A549 treated with Hydrocortisone at 1 μM for 4 hours (cell line): ENCODE measurements at places on chromosomes 16 and 17. TPM values are rescaled to one million over a fixed set of nuclear protein-coding genes. Genes with fewer than 3 reads are reported as not detected.

Gene ASPHD1
- total RNA-seq: 15.8 to 26.9 TPM (median 23.3 TPM) in 5 replicates

Gene COG8
- 21.7 to 27.8 TPM (median 25.6 TPM) in 5 replicates for total RNA-seq

Gene RTN4RL1
- 12.8 to 15.8 TPM (median 15.2 TPM) in 5 replicates for total RNA-seq

Gene FBXW10
- 0.92 to 1.3 TPM (median 1.3 TPM) in 5 replicates for total RNA-seq

Gene NOG
- total RNA-seq: 0.58 to 1.1 TPM (median 0.91 TPM) in 5 replicates

Gene ALOXE3
- total RNA-seq: 6.3 to 10.0 TPM (median 6.4 TPM) in 5 replicates

Gene TEKT3
- 0.14 TPM in 1 of 5 replicates, not detected in the others for total RNA-seq

Gene PPP1R27
- 0.15 to 0.39 TPM (median 0.22 TPM) in 4 of 5 replicates, not detected in the other for total RNA-seq

Gene TMIGD1
- total RNA-seq: not detected in 5 replicates

Gene HOXB7
- total RNA-seq: 28.6 to 32.1 TPM (median 31.4 TPM) in 5 replicates

Gene HS3ST3B1
- 0.93 to 1.2 TPM (median 1.2 TPM) in 5 replicates for total RNA-seq

Gene LDAF1
- total RNA-seq: 17.2 to 27.2 TPM (median 18.2 TPM) in 5 replicates

Gene TSPAN10
- total RNA-seq: 4.4 to 5.6 TPM (median 4.8 TPM) in 5 replicates

Gene TMEM106A
- 0.76 to 1.5 TPM (median 1.1 TPM) in 5 replicates for total RNA-seq

Gene CCDC182
- not detected in 5 replicates for total RNA-seq

Gene TVP23A
- 0.08 to 0.18 TPM (median 0.13 TPM) in 5 replicates for total RNA-seq

Gene SPATA32
- 0.07 to 0.18 TPM (median 0.14 TPM) in 4 of 5 replicates, not detected in the other for total RNA-seq

Gene ABCC12
- 0.02 to 0.12 TPM (median 0.05 TPM) in 5 replicates for total RNA-seq

Gene CRYBA1
- not detected in 5 replicates for total RNA-seq

Gene SDR42E1
- total RNA-seq: 0.95 to 1.7 TPM (median 1.6 TPM) in 5 replicates

Gene SPATA22
- not detected in 5 replicates for total RNA-seq

Gene E2F4
- 92.3 to 103 TPM (median 99.1 TPM) in 5 replicates for total RNA-seq

Gene CCL16
- total RNA-seq: not detected in 5 replicates

Gene LGALS9B
- not detected in 5 replicates for total RNA-seq

Gene KRTAP4-4
- total RNA-seq: not detected in 5 replicates

Gene CTDNEP1
- total RNA-seq: 222 to 242 TPM (median 228 TPM) in 5 replicates

Gene SPNS3
- 0.20 TPM in 1 of 5 replicates, not detected in the others for total RNA-seq

Gene DPEP2
- total RNA-seq: not detected in 5 replicates

Gene RPS2
- total RNA-seq: 3,439 to 5,329 TPM (median 5,152 TPM) in 5 replicates

Gene SMTNL2
- total RNA-seq: 0.18 to 0.77 TPM (median 0.40 TPM) in 5 replicates

Gene C17orf78
- total RNA-seq: not detected in 5 replicates

Gene NPIPA8
- 0.53 to 1.0 TPM (median 0.84 TPM) in 5 replicates for total RNA-seq
